Stimulated activated CD8-positive, alpha-beta memory T cell treated with anti-CD3 and anti-CD28 coated beads, Interleukin-12 subunit alpha, Interleukin-12 subunit beta, amount 100 ng/mL, for 1 hour (primary cell): ENCODE measurements at places on chromosomes 7 and 10.

DNA sequence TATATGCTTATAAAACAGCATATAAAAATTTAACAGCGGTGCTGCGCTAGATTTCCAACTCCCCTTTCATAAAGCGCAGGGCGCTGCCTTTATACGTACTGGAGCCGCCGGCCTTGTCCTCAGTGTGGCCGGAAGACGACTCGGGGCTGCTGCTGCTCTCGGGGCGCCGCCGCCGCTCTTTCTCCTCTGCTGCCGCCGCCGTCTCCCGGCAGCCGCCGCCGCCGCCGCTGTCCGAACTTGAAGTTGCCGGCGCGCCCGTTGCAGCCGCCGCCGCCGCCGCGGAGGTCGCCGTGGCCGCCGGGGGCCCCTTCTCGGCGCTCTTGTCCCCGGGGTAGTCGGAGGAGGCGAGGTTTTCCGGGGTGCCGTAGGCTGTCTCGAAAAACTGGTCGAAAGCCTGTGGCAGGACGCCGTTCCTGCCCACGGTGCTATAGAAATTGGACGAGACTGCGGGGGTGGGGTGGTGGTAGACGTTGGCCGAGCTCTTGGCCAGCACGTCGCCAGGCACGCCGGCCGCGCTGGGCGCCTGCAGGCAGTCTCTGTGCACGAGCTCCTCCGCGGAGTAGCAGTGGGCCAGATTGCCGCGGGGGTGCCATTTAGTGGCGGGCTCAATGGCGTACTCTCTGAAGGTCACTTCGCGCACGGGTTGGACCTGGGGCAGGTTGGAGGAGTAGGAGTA is 557 bp downstream of the HOXA11 start:
- no peak for DNase-seq

DNA sequence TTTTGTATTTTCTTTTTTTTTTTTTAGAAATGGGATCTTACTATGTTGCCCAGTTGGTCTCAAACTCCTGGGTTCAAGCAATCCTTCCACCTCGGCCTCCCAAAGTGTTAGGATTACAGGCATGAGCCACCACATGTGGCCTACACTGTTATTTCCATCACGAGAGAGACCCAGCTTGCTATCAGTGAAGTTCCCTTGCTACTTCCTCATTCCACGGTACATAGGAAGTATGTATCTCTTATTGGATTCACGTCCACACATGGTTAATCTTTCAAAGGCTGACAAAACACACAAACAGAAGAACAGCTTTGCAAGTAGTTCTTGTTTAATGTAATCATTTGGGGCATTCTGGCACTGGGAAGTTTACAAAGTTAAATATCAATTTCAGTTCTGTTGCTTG is 50.9 kb downstream of the DCLRE1A start:
- no peak for DNase-seq

GRCh38 chr10:100969187-100970075 is at the start of gene SEMA4G:
TSS of gene SEMA4G (plus strand) at chr10:100969504. CDS start at chr10:100972913, 3,409 bp downstream.
- peak; percentile 8 for DNase-seq

DNA sequence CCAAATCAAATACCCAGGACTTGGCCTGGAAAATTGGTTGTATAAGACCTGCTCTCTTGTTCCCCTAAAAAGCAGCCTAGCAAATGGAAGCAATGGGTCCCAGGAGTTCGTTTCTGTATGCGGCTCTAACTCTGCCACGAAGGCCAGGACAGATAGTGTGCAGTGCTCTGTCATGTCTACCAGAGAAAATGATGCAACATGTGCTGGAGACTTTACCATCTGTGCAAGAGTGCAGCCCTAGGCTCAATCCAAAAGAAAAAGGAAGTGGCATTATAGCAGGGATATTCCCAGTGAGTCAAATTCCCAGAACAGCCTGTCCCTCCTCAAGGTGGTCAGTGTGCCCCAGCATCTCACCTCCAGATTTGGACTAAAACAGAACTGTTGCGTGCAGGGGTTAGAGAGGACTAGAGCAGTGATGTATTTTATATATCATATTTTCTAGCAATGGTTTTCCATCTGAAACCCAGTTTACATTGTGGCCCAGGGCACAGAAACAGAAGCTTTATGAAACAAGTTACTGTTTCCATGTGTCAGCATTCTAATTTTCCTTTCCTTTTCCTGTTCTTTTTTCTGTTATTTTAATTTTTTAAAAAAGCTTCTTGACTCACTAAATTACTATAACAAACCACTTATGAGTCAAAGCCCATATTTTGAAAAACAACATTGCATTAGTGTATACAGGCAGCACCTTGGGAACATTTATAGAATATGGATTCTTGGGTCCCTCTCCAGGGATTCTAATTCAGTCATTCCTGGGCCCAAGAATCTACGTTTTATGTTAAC is 311.2 kb downstream of the RNLS start:
- DNase-seq = no peak

DNA sequence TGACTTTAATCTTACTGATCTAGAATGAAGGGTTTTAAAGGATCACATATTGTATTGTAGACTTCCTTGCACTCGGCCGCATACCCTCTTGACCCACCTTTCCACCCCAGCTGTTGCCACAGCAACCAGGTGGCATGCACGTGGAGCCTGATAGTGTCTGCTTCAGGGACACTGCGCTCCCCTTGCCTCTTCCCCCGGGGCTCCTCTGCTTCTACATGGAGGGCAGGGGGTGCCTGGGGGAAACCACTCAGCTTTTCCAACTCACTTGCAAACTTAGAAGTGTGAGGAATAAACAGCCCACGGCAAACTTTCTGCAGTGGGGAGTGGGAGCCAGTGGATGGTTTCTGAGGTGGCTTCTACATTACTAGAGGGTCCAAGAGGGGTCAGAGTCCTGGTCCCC is 458.6 kb downstream of the PLXNA4 start:
- DNase-seq = no peak

DNA sequence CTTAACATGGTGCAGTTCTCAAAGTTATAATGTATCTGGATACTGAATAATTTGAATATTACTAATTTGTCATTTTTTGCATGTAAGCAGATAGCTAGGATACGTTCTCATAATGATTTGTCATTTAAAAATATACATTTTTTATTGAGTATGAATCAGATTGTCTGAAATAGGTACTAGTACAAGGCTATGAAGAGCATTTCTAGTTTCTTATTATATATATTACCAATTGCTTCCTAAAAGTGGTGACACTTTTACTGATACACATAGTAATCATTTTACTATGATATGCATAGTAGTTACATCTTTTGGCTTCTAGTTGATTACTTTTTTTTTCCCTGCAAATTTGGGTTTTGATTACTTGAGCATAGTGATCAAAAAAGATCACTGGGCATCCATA is 26.4 kb downstream of the RAB18 start:
- DNase-seq = no peak

- no peak for DNase-seq
These were observed 3.2 kb downstream of the ZNF853 start for GRCh38 chr7:6618621-6619020.

GRCh38 chr10:6579904-6580278 is at the start of gene PRKCQ:
TSS of gene PRKCQ (minus strand) at chr10:6580276. CDS start at chr10:6515135, 65,141 bp downstream.
- no peak for DNase-seq

DNA sequence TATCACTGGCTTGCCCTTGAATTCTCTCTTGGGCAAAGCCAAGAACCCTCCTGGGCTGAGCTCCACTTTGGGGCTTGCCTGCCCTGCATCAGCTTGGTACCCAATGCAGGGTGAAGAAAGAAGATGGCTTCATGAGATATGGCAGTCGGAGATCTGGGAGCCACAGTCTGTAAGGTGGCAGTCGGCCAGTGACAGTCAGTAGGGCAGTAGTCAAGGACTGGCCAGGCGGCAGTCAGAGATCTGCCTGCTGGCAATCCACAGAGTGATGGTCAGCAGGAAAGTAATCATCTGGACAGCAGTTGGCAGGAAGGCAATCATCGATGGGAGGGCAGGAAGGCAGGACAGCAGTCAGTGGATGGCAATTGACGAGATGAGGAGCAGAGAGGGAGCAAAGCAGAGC is 32.6 kb upstream of the CNNM1 start:
- DNase-seq = no peak

DNA sequence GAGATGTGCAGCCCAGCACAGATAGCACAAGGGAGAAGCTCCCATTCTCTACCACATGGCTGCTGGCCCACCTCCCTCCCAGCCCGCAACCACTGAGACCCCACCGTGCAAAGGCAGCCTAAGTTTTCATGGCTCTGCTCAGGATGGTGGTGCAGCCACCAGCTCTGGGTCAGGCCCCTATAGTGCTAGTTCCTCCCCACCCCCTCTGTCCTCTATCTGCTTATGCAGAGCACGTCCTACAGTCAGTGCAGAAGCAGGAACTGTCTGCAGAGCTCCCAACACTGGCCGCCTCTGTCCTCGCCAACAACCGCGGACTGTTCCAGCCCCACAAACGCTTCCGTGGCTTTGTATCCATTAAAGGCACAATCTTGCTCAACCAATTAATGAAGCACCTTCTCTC is 278.9 kb downstream of the GRID1 start:
- DNase-seq = no peak

- no peak for DNase-seq
These were observed 31.6 kb downstream of the TLX1 start for GRCh38 chr10:101162677-101163076.

GRCh38 chr7:159147687-159148086 is 3.0 kb upstream of the VIPR2 start:
- no peak for DNase-seq

DNA sequence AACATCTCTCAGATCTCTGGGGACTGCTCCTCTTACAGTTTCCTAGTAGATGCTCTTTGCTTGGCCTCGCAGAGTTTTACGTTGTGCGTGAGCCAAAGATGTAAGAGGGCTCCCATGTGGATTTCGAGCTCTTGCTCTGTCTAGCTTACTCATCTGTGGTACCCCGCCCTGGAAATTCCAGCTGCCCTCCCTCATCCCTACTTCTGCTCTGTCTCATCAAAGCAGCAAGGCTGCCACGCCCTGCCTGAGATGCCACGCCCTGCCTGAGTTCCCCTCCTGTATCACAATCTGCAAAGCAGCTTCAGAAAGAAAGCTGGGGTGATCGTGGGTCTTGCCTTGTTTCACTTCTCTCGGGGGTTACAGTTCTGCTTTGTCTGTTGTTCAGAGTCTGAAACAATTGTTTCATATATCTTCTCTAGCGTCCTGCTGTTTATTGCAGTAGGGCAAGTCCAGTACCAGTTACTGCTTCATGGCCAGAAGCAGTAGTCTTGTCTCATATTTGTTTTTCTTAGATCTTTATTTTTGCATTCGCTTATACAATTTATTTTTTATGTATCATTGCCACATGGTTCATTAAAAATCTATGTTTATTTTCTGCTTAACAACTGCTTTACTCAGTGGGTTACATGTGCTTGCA is 36.1 kb upstream of the CCNY start:
- no peak for DNase-seq

GRCh38 chr10:132357286-132358058 is 25.5 kb downstream of the LRRC27 start:
- no peak for DNase-seq

DNA sequence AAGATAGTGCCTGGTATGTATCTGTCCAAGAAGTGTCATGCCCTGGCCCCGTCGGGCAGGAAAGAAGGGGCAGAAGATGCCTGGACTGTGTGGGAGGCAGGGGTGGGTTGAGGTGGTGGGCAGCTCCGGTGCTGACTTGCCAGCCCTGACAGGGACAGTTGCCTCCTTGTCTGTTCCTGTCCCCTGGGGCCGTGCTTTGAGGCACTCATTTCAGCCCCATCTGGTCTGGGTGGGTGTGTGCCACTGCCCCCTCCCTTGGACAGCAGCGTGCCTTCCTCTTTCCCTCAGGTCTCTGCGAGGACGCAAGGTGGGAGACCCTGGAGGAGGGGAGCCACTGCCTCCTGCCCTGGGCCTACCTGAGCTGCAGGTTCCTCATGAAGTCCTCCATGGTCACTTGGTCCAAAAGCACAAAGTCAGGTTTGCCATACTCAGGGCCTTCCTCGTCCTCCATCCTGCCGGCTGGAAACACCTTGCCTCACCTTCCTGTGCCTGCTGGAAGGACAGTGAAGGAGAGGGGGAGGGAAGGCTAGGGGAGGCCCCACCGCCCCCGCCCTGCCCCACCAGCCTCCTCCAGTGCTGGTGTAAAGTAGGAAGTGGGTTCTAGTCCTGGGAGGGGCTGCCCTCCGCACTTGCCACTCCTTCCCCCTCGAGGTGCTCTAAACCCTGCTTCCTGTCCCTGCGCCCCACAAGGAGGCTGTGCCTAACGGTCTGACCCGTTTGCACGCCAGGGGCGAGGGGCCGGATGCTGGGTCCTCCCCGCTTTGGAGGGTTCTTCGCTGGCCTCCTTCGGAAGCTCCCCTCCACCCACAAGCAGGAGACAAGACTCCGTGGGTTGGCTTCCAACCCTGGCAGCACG is at the start of gene MYO1G:
TSS of gene MYO1G (minus strand) at position 505 of the 856 bp plus-strand sequence. CDS start at position 451, 54 bp downstream.
- DNase-seq = peak; percentile 70

- no peak for DNase-seq
These were observed 36.4 kb downstream of the ADAP1 start for GRCh38 chr7:918118-918425.

DNA sequence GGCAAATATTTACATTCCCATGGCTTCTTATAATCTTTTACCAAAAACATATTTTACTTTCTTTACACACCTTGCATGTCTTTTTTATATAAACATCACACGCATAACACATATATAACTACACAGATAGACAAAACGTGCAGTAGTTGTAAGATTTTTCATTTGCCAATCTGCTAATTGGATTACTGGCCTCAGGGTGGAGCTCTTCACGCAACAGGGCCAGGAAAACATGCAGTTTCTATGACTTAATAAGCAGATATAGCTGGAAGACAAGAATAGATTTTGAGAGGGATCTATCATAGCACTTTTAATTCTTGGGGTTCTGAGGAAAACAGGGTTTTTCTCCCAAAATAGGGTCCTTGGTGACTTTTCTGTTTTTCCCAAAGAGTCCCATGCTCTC is 12.7 kb downstream of the ACADSB start:
- DNase-seq = no peak

DNA sequence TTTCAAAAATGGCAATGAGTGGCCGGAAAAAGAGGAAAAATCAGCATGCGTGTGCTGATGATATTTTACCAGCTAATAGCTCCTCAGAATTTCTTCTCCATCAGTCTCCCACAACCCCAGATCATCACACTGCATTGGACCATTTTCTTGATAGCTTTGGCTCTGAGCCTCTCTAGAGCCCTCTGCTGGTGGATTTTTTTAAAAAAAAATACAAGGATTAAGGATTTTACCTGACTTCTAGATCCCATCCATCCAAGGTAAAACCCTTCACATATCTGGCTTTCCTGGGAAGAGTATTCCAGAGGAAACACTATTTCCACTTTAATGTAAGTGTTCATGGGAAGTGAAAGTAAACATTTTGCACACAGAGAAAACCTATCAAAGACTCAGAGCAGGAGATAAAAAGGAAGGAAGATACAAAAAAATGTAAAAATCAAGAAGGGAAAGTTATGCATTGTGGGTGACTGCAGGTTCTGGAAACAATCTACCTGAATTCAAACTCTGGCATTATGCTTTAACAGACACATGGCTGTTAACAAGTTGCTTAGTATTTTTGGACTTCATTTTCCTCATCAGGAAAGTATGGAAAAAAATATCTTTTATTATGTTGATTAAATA is 380.9 kb downstream of the LRRTM3 start:
- DNase-seq = no peak

- no peak for DNase-seq
These were observed 10.3 kb downstream of the TACC2 start for GRCh38 chr10:121999301-121999700.

GRCh38 chr7:768881-769504 is 41.9 kb upstream of the PRKAR1B start:
- no peak for DNase-seq

GRCh38 chr10:6530211-6530840 is 49.8 kb downstream of the PRKCQ start:
- peak; percentile 42 for DNase-seq
